Renal cortical epithelial cell (primary cell): ENCODE measurements at places on chromosomes 7 and 10. TPM values are rescaled to one million over a fixed set of nuclear protein-coding genes. Genes with fewer than 3 reads are reported as not detected.

GRCh38 chr7:41975849-41976248, 261.2 kb downstream of the GLI3 start:
- DNase-seq = no peak

GRCh38 chr10:43846968-43847367, 198.3 kb upstream of the ZNF32 start:
- DNase-seq = no peak

- no peak for DNase-seq
Observed at GRCh38 chr10:49653273-49653929, 26.1 kb upstream of the C10orf53 start.

GRCh38 chr10:20890009-20890408, 7.1 kb downstream of the NEBL start:
- DNase-seq = no peak

GRCh38 chr7:150382844-150383225, 3.7 kb downstream of the ZNF775 start:
- DNase-seq = no peak

- DNase-seq = peak; percentile 23
Observed at GRCh38 chr7:142711746-142712616, 37.3 kb upstream of the PRSS1 start.

DNA sequence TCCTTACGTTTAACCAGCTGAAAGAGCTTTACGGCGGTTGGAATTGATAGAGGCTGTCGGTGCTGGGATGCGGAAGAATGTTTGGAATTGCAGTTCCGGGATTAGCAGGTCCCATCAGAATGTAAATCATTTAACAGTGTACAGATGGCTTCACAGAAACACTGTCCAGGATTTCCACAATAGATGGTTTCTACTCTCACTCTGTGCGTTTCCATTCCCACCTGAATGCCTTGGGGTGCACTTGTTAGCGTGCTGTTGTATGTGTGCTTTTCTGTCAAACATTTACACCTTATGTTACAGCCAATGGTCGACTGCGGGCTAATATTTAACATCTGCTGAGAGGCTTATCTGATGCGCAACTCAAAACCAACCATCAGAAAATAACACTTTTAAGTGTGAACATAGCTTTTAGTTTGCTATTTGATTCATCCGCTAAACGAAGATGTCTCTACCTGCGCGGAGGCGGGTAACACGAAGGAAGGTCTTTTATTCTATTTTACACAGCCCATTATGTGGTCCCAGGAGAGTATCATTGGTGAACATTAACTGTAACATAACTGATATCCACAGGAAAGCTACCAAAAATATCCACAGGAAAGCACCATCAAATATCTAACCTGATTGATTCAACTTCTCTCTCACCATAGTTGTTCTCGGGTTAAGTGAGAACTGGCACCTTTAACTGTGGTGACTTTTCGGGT, 179.0 kb downstream of the PRPF18 start:
- DNase-seq = peak; percentile 97

GRCh38 chr10:70557876-70558275, 44.7 kb downstream of the PRF1 start:
- no peak for DNase-seq

- DNase-seq = peak; percentile 96
Observed at GRCh38 chr7:88140947-88141346, 78.9 kb downstream of the SRI start.

- DNase-seq = no peak
Observed at GRCh38 chr10:117610321-117610720, 67.8 kb downstream of the EMX2 start.

DNA sequence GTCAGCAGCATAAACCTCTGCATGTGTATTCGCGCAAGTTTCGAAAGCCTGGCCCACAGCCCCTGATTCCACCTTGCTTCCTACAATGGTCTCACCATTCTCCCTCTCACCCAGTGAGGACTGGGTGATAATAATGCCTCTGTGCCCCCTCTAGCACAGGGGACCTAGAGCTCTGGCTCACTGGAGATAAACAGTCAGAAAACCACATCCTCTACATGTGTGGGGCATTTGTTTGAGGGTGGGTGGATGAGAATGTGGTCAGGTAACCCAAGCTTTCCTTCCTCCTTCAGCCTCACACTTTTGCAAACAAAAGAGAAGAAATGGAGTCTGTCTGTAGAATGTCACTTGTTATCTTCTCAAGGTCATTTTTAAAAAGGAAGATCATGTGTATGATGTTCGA, 373.5 kb downstream of the KCNMA1 start:
- no peak for DNase-seq

GRCh38 chr10:116418389-116418788, 9.3 kb upstream of the PNLIPRP3 start:
- no peak for DNase-seq

DNA sequence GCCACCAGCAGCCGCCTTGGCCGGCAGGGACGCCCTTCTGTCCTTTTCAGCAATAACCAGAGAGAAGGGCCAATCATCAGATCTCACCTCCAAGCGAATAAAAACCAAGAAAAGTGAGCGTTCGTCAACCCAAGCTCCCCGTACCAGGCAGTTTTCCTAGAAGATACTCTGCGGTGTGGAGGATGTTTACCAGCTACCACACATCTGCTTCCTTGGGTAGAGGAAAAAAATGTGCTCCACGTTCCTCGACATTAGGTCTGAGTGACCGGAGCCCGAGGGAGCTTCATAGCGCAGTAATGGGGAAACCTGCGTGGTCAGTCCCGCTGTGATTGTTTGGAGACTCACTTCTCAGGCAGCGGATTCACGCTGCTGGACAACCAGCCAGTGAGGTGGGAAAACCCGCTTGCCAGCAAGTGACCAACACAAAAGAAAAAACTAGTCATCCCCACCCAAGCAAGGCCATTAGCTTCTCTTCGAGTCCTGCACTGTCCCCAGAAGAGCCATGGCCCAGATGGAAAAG, 73.0 kb downstream of the ZRANB1 start:
- DNase-seq = no peak

DNA sequence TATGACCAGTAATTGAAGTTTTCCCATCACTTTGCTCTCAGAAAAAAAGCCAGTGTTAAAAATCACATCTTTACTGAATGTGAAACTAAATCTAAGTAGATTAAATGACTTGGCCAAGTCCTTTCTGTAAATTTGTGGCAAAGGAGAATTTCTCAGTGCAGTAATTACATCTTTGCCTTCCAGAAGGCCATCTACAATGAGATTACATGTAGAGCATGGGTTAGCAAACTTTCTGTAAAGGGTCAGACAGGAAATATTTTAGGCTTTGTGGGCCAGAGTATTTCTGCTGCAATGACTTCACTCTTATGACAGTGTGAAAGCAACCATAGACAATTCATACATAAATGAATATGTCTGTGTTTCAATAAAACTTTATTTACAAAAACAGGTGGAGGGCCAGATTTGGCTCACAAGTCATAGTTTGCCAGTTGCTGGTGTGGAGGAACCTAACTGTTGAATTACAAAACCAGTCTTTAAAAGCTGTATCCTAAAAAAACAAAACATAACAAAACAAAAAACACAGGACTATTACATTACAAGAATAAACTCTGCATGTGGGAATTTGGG, 191.0 kb downstream of the TAX1BP1 start:
- DNase-seq = no peak

DNA sequence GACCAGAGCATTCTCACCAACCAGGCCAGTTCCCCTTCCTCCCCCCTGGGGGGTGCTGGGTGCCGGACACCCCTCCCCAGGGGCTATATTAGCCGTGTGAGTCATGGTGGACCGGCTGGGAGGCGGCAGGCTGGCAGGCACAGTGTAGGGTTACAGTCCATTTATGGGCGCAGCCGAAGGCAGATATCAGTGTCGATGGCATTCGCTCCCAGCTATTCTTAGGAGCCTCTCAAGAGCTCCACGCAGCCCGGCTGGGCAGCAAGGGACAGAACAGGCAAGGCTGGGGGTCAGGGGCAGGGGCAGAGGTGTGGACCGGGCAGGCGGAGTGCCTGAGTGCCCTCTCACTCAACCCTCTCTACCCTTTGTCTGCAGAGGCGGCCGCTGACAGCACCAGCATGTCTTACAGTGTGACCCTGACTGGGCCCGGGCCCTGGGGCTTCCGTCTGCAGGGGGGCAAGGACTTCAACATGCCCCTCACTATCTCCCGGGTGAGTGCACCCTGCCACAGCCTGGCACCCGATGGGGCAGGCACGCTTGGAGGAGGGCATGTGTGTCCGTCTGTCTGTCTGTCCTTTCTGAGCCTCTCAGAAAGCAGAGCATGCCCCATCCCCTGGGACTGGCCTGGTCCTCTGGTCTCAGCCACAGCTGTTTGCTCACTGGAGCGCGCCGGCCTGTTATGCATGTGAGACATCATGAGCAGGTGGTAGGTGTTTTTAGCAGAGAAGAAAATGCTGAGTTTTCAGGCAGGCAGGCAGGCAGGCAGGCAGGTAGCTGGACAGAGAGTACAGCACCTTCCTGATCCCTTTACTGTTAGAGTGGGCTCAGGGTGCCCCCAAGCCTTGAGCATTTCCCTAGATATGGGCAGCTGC, at the start of gene LDB3:
Gene LDB3, plus strand, starts transcription at position 215 of the 869 bp plus-strand sequence. Its CDS starts 181 bp downstream, at position 396.
- peak; percentile 18 for DNase-seq

Gene PROSER2
- total RNA-seq = 60.9 and 84.9 TPM in 2 replicates

Gene PAPSS2
- total RNA-seq = 57.7 and 67.0 TPM in 2 replicates

Gene GRIFIN
- not detected in 2 replicates for total RNA-seq

Gene FLNC
- 29.3 and 56.7 TPM in 2 replicates for total RNA-seq

Gene KLF14
- total RNA-seq = 0.05 TPM in 1 of 2 replicates, not detected in the other

Gene BUB3
- total RNA-seq = 113 and 166 TPM in 2 replicates

Gene AKR1C8
- total RNA-seq = 0.05 TPM in 1 of 2 replicates, not detected in the other

Gene EN2
- 0.05 TPM in 1 of 2 replicates, not detected in the other for total RNA-seq

Gene DDC
- total RNA-seq = 2.7 TPM in 1 of 2 replicates, not detected in the other
